ENCODE measurements at places on chromosomes 13 and 19. TPM values are rescaled to one million over a fixed set of nuclear protein-coding genes. Genes with fewer than 3 reads are reported as not detected.

- no peak overlapping the region for H3K4me3 ChIP-seq
- H3K4me1 ChIP-seq, result no peaks in the 10 kb centered on the region
- no peak for DNase-seq
- no peak overlapping the region for H3K27ac ChIP-seq
- H3K36me3 ChIP-seq, result no peaks in the 10 kb centered on the region
These were observed 128.6 kb downstream of the TEX29 start for GRCh38 chr13:111449041-111449440.

GRCh38 chr19:39379865-39380396, 11.0 kb downstream of the PAF1 start:
- H3K4me3 ChIP-seq, result no peak overlapping the region
- no peak for DNase-seq
- H3K4me1 ChIP-seq, result no peaks in the 10 kb centered on the region
- peaks cover 18% of the 10 kb centered on the region for H3K36me3 ChIP-seq
- no peaks in the 10 kb centered on the region for H3K27me3 ChIP-seq

GRCh38 chr19:12886651-12886968, 391 bp downstream of the KLF1 start:
- peaks cover 40% of the 10 kb centered on the region for H3K4me1 ChIP-seq
- peak overlapping the region; percentile 19 for H3K4me3 ChIP-seq
- no peak for DNase-seq
- no peaks in the 10 kb centered on the region for H3K27me3 ChIP-seq
- H3K27ac ChIP-seq, result peak overlapping the region; percentile 19

DNA sequence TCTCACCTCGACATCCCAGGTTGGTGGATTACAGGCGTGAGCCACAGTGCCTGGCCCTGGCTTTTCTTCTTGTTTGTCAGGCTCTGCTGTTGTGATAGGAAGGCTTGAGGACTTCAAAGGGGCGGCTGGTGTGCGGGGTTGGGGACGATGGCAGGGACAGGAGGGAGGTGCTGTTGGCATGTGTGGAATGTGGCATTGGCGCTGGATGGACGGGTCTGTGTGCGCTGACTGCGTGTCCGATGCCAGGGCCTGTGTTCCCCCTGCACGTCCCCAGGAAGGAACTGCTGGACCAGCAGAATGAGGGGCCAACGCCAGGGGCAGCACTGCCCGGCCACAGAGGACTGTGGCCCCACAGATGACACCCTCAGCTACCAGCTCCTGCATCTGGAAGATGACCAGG, 12.7 kb upstream of the PTBP1 start:
- H3K4me3 ChIP-seq, result no peak overlapping the region
- no peaks in the 10 kb centered on the region for H3K36me3 ChIP-seq
- no peaks in the 10 kb centered on the region for H3K27me3 ChIP-seq
- no peak overlapping the region for H3K27ac ChIP-seq

DNA sequence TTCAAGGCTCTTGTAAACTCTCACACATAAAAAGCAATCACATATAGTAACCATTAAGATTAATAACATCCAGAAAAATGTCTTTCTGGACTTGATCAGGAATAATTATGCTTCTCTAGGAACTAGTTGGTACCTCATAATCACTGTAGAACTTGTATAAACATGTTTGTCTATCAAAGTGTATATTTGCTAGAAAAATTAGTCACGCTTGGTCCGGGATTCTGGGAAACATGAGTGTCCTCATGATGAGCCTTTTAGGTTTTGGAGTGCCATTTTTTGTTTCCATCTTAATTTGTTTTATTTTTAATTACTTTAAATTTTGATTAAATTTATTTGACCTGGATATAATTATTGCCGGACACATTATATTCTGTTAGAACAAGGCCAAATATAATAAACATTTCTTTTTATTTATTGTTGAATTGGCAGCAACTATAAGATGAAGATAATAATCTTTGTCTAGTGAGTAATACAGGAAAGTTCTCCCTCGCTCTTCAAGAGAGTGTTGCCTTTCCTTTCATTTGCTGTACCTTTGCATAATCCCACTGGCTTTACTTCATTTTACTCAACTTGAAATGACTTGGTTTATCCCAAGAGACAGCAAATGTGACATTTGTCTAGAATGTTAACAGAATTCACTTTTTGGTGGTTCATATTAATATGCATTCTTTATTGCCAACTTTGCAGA, 207.0 kb downstream of the NALCN start:
- no peak overlapping the region for H3K27ac ChIP-seq
- no peaks in the 10 kb centered on the region for H3K27me3 ChIP-seq
- H3K4me3 ChIP-seq, result no peak overlapping the region

Gene MCEMP1
- not detected for total RNA-seq

Gene ZFP14
- 4.5 TPM for total RNA-seq

Measured in activated CD8-positive, alpha-beta memory T cell treated with anti-CD3 and anti-CD28 coated beads, Interleukin-2, amount 10 ng/mL, durations not matched to agents 7 days and 5 days (primary cell).